ENCODE measurements at places on chromosomes 7 and 10. TPM values are rescaled to one million over a fixed set of nuclear protein-coding genes. Genes with fewer than 3 reads are reported as not detected.

The NEUROD6 gene
- total RNA-seq: not detected

The WDR86 gene
- 6.8 TPM for total RNA-seq

The LLCFC1 gene
- not detected for total RNA-seq

The AKR1C3 gene
- 13.4 TPM for total RNA-seq

The MMRN2 gene
- 49.0 TPM for total RNA-seq

The GTF2IRD1 gene
- 8.6 TPM for total RNA-seq

The GLI3 gene
- total RNA-seq: 23.2 TPM

The SFTPA2 gene
- not detected for total RNA-seq

The HTR7 gene
- total RNA-seq: 2.2 TPM
